Skin of body (tissue), 3 donors: ENCODE measurements at places on chromosomes 5 and 9. TPM values are rescaled to one million over a fixed set of nuclear protein-coding genes. Genes with fewer than 3 reads are reported as not detected.

FNIP1 gene
- total RNA-seq, result 53.7 TPM

ECM2 gene
- 77.1 TPM for total RNA-seq

PCDHA7 gene
- total RNA-seq, result 0.30 TPM

GALNT12 gene
- 2.8 TPM for total RNA-seq

BTNL3 gene
- total RNA-seq, result not detected

SOHLH1 gene
- total RNA-seq, result not detected

LYRM7 gene
- total RNA-seq, result 11.6 TPM

PCDHGA2 gene
- total RNA-seq, result 3.6 TPM

MAMDC4 gene
- 2.5 TPM for total RNA-seq

IQGAP2 gene
- total RNA-seq, result 43.5 TPM
